ENCODE measurements at places on chromosomes 6 and 20.

DNA sequence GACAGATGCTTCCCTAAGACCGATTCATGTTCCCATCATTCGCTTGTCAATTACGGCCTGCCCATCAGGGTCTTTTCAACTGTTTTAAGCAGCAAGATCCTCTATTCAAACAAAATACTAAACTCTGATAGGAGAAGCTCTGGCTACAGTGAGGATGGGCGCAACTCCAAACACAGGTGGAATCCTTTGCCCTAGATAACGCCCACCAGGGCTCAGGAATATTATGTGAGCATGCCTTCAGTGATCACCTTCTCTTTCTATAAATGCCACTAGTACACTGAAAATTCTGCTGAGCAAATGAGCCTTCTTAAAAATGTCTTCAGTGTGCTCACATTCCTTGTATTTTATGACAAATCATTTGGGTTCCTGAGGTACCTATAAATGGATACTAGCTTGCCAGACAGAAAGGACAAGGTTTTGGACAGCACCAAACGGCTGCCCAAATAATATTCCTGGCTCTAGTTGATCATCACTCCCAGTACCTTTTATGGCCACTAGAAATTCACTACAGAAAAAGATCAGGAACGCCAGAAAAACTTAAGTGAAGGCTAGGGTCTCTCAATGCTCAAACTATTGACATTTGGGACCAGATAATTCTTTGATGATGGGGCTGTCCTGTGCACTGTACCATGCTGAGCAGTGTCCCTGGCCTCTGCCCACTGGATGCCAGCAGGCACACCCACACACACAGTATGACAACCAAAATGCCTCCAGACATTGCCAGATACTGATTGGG, 13.1 kb downstream of the ZNF217 start:
- DNase-seq: no peak

DNA sequence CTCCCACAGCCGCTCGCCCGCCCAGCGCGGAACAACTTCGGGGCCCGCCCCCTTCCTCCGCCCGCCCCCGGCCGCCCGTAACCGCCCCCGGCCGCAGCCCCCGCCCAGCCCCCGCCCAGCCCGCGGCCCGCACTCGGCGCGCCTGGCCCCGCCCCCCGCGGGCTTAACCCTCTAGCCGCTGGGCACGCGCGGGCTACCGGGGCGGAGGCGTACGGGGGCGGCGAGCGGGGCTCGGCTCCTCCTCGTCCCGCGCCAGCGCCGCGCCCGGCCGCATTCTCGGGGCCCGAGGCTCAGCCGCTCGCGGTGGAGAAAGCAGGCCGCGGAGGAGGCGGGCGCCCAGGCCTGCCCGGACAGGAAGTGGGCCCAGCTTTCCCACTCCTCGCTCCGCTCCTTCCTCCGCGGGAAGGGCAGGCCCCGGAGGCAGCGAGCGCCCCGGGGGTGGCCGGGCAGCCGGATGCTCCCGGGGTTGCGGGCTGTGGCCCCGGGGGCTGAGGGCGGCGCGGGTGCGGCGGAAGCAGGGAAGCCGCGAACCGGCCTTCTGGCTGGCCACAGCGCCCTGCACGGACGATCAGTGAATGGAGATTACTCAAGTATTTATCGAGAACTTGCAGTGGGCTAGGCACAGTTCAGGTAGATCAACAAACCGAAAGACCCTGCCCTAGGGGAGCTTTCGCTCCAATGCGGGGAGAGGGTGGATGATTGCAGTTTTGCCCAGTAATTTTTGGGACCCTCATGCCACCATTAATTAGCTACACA, at the start of gene TRAM2:
Gene TRAM2 (minus strand): TSS at position 39 of the 756 bp plus-strand sequence. CDS start 145 bp downstream, outside the sequence.
- peak; percentile 61 for DNase-seq

DNA sequence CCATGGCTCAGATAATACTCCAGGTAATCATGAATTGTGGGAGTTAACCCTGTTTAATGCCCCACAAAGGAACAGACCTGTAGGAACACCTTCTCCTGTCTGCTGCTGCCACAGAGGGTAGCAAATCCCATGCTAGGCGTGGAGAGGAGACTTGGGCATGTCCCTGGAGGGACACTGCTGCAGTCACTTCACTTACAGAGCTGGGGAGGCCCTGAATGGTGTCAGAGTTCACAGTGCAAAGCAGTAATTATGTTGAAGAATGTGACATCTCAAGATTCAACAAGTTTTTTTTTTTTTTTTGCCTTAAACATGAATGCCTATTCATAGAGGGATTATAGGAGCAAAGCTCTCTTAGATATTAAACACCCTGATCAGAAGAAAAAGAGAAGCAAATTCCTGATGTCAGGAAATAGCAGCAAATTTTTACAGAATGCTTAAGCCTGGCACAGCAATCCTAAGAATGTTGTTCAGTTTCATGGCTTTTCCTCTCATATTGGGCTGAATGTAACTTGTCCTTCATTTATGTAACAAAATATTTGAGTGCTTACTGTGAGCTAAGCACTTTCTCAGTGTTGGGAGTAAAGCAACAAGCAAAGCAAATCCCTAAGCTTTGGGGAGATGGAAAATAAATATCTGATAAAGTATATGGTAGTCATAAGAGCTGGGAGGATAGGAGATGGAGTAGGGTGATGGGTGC, 45.0 kb downstream of the CARMIL1 start:
- DNase-seq: no peak

DNA sequence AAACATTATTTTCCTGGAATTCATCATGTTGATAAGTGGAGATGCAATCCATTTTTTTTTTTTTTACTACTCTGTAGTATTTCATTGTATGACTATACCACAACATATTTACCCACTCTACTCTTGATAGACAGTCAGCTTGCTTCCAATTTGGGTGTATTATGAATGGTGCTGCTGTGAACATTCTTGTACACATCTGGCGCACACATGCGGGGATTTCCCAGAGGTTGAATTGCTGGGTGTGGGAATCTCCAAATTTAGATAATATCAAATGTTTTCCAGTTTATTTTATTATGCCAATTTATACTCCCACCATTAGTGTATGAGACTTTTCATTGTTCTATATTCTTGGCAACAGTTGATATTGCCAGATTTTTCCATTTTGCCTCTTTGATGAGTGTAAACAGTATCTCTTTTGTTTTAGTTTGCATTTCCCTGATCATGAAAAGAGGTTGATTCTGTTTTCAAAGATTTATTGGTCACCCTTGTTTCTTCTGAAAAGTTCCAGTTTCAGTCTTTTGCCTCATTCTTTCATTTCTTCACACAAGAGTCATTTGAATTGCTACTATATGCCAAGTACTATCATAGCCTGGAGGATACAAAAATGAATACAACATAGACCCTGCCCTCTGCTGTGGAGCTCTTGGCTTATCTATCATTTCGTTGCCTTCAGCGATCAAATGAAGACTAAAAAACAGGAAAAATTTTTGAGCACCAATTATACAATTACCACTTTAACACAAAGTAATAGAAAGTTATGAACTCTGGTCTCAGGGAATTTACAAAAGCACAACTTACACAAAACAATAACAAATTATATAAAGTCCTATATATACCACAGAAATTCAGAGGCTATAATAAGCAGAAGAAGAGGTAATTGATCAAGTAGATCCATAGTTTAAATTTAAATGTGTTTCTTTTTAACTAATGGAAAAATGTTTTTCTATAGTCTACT, 17.1 kb upstream of the NCOA7 start:
- DNase-seq: no peak

- DNase-seq: no peak
Measured at GRCh38 chr6:61606500-61606899, 679.5 kb downstream of the KHDRBS2 start.

DNA sequence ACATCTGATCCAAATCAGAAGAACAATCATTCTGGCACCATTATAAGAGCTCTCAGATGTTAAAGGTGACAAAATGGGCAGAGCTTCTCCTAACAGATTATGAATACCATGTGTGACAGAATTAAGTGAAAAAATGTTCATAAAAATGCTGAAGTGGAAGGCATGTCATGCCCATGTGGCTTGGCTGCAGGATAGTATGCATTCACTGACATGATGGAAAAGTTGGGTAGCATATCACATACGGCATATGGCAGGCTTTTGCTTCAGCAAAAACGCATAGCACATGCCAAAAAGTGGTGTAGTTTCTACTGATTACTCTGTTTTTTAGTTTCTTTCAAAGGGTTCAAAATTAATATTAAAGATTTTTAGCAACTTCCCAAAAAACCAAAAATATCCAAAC, 731.5 kb upstream of the EPHA7 start:
- DNase-seq: no peak

DNA sequence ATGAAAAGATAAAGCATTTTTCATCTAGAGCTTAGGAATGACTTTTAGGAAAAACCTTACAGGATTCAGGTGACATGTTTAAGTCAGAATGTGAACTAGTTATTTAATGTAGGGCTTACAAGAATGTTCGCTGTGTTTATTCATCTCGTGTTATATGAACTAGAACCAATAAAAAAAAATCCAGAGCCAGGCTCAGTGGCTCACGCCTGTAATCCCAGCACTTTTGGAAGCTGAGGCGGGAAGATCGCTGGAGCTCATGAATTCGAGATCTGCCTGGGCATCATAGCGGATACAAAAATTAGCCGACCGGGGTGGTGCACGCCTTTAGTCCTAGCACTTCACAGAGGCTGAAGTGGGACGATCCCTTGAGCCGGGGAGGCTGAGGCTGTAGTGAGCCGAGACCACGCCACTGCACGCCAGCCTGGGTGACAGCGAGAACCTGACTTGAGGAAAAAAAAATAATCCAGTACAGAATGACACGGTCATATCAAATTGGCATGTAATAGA, 46.3 kb downstream of the OR2B2 start:
- no peak for DNase-seq

GRCh38 chr20:56247954-56248782, at the start of gene MC3R:
Gene MC3R, plus strand, starts transcription at chr20:56248732. Its CDS starts 112 bp downstream, at chr20:56248844.
- DNase-seq: peak; percentile 14

DNA sequence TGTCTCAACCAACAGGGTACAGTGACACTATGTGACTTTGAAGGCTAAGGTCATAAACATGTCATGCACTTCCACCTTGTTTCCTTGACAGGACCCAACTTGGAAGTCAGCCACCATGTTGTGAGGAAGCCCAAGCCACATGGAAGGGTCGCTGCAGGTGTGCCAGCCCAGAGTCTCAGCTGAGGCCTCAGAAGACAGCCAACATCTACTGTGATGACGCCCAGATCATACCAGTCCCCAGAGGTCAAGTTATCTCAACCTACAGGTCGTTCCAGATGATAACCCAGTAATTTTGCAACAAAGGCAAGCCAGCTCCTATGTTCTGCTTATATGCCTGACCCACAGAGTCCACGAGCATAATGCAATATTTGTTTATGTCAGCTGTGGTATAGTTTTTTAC, 376.0 kb upstream of the AGPAT4 start:
- no peak for DNase-seq

- DNase-seq: no peak
Measured at GRCh38 chr20:21053002-21053762, 53.0 kb downstream of the LINC00237 start.

DNA sequence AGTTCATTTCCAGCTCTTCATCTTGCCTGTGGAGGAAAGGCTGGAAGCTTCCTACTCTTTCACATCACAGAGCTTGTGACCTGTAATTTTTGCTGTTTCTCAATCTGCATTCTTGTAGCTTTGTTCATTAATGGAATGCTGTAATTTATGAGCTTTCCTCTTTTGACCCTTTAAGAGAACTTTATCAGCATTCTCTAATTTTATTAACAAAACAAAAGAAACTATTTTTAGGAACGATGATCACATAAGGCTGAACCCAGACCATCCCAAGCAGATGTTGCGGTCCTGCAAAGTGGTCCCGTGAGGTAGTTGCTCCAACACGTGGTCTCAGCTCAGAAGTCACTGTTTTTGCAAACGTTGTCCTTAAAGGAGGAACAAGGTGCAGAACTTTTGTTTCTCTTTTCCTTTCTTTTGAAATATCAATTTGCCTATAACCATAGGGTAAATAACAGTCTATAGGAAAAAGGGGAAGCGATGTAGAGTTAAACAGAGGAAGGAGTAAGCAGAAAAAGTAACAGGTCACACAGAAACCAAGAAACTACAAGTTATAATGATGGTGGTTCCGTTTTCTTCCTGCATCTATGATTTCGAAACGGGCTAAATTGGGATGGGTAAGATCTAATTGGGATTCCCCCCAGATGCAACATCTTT, 121.3 kb upstream of the PHACTR1 start:
- DNase-seq: no peak

- no peak for DNase-seq
Measured at GRCh38 chr20:32429343-32429742, 71.2 kb downstream of the ASXL1 start.

- no peak for DNase-seq
Measured at GRCh38 chr20:32449057-32449889, 91.1 kb downstream of the ASXL1 start.

GRCh38 chr6:91523511-91523910, 936.6 kb upstream of the MAP3K7 start:
- no peak for DNase-seq

GRCh38 chr6:163617549-163617948, 203.0 kb downstream of the QKI start:
- DNase-seq: no peak

GRCh38 chr6:22601984-22602383, 32.6 kb downstream of the HDGFL1 start:
- DNase-seq: no peak

- DNase-seq: no peak
Measured at GRCh38 chr20:37358366-37359150, 12.6 kb downstream of the SRC start.

GRCh38 chr20:57066126-57066900, 200.1 kb downstream of the BMP7 start:
- DNase-seq: no peak

DNA sequence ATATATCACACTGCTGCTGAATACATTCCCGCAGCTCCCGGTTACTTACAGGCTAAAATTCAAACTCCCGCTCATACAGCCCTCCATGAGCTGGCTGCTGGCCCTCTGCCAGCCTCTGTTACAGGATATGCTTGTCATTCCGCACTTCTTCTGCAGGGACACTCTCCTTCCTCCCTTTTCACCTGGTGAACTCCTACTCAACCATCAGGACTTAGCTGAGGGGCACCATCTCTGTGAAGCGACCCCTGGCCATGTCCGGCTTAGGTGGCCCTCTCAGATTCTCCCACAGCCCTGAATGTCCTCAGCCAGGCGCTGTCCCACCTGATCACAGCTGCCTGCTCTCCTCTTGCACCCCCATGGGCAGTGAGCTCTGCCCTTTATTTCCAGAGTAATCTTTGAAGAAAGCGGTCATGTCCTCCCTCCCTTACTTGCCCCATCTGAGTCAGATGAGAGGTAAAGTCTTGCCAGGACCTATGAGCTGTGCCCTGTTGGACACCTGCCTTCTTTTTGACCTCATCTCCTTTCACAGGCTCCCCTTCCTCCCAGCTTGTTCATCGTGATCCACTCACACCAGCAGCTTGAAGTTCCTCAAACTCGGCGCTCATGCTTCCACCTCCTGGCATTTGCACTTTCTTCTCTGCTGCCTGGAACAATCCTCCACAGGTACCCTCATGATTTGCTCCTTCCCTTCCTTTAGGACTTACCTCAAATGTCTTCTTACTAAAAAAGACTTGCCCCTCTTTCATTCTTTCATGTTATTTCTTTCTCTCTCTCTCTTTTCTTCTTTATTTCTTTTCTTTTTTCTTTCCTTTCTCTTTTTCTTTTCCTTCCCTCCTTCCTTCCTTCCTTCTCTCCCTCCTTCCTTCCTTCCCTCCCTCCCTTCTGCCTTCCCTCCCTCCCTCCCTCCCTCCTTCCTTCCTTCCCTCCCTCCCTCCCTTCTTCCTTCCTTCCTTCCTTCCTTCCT, 5.6 kb downstream of the CYP24A1 start:
- no peak for DNase-seq

Data from DMS79 treated with DMSO at 0.1 percent for 48 hours (cell line).